Stimulated activated CD4-positive, alpha-beta T cell treated with anti-CD3 and anti-CD28 coated beads, TNF-alpha, amount 100 ng/mL, for 24 hours (primary cell): ENCODE measurements at places on chromosomes 2 and 18.

DNA sequence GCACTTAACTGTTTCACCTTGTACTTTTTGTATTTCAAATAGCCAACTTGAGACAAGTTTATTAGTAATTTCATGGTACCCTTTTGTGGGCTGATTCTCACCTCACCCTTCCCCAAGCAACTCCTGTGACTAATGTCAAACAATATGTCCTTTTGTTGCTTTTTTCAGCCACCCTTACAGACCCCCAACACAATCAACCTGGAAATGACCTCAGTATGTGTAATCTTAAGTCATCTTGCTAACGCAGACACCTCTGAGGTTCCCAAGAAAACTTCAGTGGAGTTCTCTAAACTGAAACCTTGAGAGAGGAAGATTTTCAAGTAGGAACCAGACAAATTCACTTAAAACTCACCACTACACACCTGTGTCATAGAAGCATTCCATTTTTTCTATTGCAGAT lies 69.5 kb downstream of the KYNU start:
- no peak for DNase-seq

- DNase-seq, result no peak
These were observed 15.3 kb upstream of the IL36G start for GRCh38 chr2:112962308-112963175.

GRCh38 chr2:14358339-14358738 lies 274.2 kb upstream of the LRATD1 start:
- no peak for DNase-seq

GRCh38 chr2:164675027-164675426 lies 53.7 kb upstream of the GRB14 start:
- no peak for DNase-seq

GRCh38 chr2:120302301-120302700 lies 43.6 kb upstream of the INHBB start:
- no peak for DNase-seq

- no peak for DNase-seq
These were observed 69.6 kb downstream of the PHLPP1 start for GRCh38 chr18:62784966-62785413.

DNA sequence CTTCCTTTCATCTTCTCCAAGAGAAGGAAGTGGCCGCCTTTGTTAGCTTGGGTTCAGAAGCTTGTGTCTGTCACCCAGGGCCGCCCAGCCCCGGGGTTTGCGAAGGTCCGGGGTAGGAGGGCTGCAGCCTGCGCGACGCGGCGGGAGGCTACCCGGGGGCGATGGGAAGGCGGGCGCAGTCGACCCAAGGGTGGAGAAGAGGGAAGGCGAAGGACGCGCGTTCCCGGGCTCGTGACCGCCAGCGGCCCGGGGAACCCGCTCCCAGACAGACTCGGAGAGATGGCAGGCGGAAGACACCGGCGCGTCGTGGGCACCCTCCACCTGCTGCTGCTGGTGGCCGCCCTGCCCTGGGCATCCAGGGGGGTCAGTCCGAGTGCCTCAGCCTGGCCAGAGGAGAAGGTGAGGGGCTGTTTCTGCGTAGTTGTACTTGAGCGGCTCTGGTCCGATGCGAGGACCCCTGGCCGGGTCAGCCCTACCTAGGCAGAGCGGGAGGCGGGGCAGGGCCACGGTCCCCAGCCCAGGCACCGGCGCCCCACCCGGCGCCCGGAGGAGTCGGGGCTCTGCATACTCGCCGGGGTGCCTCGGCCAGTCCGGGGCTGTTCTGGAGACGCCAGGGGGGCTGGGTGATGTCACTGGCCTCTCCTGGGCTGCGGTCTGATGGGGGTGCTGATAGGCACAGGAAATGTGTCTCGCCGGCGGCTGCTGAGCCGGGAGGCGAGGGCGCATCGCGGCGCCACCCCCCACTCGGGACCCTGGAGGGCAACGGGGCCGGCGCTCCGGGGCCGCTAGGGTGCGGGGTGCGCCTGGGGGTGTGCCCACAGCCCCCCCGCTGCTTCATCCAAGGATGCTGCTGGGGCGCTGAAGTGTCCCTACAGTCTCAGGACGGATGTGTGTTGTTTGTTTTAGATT lies at the start of gene QPCT:
Gene QPCT, plus strand, starts transcription at position 178 of the 909 bp plus-strand sequence. Its CDS starts 102 bp downstream, at position 280.
- DNase-seq, result no peak

DNA sequence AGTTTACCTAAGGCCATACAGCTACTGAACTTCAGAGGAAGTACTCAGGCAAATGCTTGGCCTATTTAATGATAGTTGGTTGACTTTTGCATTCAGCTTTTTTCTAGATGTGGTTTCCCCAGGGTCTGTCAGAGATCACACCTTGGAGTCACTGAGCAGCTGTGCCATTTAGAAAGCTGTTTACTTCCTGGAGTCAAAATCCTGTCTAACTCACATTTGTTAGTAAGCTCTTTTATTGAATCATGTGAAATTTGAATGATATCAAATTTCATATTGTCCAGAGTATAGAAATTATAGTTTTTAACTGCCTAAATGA lies 7.6 kb upstream of the TRIB2 start:
- DNase-seq, result no peak

DNA sequence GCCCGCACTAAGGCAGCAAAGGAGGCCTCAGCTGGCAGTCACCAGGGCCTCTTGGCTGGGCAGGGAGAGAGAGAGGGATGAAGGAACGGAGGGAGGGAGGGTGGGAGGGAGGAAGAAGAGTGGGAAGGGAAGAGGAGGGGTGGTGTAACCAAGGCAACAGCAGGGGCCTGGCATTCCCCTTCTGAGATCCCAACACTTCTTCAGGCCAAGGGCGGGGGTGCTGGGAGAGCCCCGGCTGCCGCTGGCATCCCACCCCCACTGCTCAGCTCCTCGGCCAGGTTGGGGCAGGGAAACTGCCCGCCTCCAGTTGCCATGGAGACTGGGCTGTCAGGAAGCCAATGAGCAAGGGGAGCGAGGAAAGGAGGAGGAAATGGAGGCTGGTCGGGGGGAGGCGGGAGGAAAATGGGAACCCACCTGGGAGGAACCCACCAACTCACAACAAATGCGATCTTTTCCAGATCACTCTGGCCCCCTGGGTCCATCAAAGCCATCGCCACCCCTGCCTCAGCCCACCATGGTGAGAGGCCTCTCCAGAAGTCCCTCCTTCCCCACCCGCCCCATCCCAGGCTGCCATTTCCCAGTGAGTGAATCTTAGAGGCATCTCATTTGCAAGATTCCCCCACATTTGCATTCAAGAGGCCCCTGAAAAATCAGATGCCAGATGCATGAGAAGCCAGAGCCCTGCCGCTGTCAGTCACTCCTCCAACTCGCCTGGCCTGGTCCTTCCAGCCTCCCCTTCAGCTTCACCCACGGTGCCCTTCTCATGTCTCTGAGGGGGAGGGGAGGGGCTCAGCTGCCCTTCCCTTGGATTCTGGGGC lies 12.4 kb downstream of the SH2D6 start:
- no peak for DNase-seq

DNA sequence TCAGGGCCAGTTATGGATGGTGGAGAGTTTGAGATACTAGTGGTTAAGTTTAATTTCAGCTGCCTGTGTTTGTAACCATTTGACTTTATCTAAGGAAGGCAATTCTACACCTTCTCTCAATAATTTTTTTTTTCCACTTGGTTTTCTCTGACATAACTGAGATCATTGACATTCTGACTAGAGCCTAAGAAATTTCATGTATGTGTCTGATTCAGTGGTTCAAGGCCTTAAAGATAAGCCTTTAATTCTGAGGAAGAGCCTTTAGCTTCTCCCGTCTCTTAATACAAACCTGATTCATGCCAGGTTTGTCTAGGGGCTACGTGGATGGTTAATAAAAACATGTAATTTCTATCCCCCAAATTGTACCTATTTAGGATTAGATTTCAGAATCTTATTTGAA lies 971.4 kb downstream of the DPP10 start:
- DNase-seq, result no peak

DNA sequence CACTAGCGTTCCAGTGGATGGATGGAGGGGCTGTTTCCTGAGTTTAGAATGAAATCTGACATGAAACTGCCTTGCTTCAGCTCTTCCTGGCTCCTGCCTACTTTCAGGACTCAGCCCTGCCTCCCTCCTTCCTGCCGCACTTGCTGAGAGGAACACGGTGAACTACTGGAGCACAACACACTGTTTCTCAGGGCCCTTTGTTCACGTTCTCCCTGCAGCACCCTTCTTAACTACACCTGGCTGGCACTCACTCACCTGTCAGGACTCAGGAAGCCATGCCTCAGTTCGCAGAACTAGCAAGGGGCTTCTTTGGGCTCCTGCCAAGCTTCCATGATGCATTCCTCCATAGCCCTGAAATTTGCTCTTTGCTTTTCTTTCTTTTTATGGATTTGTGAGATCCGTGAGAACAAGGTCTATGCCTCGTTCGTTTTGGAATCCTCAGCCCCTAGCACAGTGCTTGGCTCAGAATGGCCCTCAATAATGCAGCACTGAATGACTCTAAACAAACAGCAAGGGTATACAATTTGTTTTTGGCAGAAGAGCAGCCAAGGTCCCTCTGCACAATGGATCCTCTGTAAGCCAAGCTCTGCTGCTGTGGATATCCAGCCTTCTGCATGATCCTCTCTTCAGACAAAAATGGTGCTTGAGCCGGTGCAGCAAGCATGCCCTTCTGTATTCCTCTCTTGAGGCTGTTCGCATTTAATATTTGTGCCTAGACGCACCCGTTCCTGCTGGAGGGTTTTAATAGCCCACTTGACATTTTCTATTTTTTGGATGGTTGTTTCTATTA lies 357.0 kb downstream of the TSN start:
- DNase-seq, result no peak

DNA sequence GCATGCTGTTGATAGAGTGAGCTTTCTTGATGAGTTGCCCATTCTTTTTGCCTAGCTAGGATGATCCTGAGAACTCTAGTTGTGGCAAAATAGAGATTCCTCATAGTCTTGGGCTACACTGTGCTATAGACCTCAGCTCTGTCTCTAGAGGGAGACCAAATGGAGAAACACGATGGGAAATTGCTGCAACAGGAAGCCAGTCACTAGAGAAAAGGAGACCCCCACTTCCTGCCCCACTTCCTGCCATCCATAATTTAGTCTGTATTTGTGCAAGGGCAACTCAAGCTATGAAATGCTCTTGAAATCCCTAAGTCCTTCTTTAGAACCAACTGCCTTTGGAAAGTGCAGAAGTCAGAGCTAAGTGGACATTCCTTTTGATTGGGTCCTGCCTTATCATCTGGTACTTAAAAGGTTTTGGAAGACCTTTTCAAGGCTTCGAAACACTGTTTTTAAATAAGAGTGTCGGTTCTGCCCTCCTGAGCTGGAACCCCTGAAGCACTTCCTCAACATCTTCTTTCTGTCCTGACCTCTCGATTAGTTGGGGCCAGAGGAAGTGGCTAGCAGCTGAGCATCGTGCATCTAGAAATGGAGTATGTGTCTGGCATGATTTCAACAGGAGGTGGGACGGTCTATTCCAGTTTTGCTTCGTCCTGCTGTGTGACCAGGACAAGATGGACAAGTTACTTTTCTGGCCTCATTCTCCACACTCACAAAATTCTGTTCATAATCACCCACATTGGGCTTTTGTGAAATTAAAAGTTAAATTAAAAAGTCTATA lies 8.6 kb upstream of the KCNE4 start:
- DNase-seq, result no peak

GRCh38 chr2:64952511-64953482 lies 36.4 kb upstream of the SLC1A4 start:
- no peak for DNase-seq

DNA sequence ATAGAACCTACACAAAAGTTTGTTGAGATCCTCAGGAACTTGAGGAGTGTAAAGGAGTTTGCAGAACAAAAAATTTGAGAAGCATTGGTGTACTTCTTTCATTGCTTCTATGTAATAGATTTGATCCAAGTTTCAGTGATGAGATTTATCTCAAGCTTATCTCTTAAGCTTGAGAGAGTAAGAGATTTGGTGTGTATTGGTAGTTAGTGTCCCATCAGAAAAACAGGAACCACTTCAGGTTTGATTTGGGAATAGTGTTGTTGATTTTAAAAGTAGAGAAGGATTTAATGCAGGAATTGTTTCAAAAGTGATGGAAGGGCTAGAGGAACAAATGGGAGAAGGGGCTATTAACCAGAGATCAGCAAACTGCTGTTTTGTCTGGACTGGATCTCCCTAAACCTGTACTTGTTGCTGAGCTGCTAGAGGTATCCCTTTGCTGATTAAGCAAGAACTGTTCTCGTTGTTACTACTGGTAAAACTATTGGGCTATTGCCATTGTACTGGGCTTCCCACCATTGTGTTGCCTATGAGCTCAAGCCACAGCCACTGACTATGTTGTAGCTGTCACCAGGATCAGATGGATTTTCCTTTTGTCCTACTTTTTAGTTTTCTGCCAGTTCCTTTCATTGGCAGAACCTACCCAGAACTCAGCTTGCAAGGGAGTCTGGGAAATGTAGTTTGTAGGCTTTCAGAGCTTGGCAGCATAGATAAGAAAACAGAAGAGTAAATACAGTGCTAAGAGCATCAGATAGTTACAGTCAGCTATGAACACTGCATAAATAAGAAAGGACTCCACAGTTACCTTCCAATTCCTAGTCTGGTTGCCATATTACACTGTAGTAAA lies 39.3 kb downstream of the RAB10 start:
- no peak for DNase-seq

- no peak for DNase-seq
These were observed 80.5 kb downstream of the NFATC1 start for GRCh38 chr18:79476031-79476917.

DNA sequence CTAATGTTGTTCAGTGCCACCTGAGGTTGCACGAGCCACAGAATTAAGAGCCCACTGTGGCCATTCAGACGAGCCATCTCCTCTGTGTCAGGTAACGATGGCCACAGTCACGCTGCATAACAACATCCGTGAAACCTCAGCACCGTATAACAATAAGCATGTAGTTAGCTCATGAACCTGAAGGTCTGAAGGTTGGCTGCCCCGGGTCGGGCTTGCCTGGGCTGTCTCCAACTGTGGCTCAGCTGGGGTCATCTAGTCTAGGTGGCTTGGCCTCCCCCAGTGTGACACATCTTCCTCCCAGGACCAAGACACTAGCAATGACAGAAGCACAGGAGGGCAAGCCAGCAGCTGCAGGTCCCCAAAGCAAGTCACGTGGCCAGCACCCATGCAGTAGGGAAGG lies 258.0 kb downstream of the GLI2 start:
- DNase-seq, result no peak

GRCh38 chr2:54392555-54393324 lies 63.4 kb upstream of the SPTBN1 start:
- no peak for DNase-seq

DNA sequence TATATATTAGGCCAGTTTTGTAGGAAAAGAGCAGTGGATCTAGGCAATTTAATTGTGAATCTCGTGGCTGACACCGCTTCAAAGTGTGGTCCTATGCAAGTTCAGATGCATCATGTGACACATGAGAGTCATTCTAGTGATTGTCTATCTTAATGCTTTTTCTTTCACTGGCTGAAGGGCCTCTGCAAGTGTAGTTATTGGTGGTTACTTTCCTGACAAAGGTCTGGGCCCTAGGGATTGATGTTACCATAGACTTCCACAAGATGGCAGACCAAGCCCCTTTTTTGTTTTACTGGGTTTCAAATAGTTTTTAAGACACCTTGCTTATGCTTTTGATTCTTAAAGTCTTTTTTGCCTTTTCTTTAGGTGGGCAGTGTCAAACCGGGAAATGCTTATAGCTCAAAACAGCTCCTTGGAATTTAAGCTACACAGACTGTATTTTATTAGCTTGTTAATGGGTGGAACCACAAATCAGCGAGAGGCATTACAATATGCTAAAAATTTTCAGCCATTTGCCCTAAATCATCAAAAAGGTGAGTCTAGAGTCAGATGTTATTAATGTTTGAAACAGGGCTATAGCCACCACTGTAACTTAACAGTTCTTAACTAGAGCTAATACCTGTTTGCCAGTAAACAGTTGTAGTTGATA lies 25.9 kb downstream of the CD8A start:
- DNase-seq, result no peak

- no peak for DNase-seq
These were observed 324.4 kb downstream of the TSN start for GRCh38 chr2:122079844-122080243.
